ENCODE measurements at places on chromosomes 2 and 18. TPM values are rescaled to one million over a fixed set of nuclear protein-coding genes. Genes with fewer than 3 reads are reported as not detected.

The TMEFF2 gene
- total RNA-seq: 0.16 TPM

- DNase-seq: no peak
Measured at GRCh38 chr2:43199492-43200488, 26.6 kb downstream of the ZFP36L2 start.

The OSR1 gene
- 2.7 TPM for total RNA-seq

- DNase-seq: no peak
Measured at GRCh38 chr2:14996351-14997014, 364.0 kb downstream of the LRATD1 start.

The PLA2R1 gene
- total RNA-seq: 2.3 TPM

GRCh38 chr2:120463527-120463926 is 117.6 kb downstream of the INHBB start:
- DNase-seq: no peak

The GRHL1 gene
- total RNA-seq: 0.69 TPM

GRCh38 chr2:98773169-98773568 is 42.2 kb upstream of the MGAT4A start:
- no peak for DNase-seq

- no peak for DNase-seq
Measured at GRCh38 chr2:240000671-240001070, 24.5 kb downstream of the NDUFA10 start.
